Activated naive CD8-positive, alpha-beta T cell treated with anti-CD3 and anti-CD28 coated beads, Interleukin-2, amount 10 ng/mL, durations not matched to agents 7 days and 5 days (primary cell): ENCODE measurements at places on chromosomes 3 and 15. TPM values are rescaled to one million over a fixed set of nuclear protein-coding genes. Genes with fewer than 3 reads are reported as not detected.

The KLF13 gene
- total RNA-seq, result 252 TPM

DNA sequence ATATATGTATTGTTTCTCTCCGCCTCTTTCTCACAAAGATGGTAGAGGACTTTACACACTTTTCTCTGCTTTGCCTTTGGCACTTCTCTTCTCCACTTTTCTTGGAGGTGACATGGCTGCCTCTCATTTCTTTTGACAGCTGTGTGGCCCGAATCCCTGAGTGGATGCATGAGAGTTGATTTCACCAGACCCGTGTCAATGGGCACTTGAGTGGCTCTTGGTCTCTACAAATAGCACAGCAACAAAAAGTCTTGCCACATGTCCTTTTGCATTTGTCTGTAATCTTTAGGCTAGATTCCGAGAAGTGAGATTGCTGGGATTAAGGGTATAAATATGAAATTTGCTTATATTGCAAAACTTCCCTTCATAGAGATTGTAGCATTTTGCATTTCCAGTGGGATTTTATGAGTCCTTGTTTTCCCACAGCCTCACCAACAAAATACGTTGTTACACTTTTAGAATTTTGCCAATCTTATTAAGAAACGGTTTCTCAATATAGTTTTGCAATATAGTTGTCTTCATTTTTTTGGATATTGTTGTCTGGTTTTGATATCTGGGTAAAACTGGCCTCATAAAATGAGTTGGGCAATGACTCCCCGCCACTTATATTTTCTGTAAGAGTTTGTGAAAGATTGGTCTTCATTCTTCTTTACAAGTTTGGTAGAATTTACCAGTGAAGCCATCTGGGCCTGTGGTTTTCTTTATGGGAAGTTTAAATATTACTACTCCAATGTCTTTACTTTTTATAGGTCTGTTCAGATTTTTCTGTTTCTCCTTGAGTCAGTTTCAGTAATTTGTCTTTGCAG is 5.2 kb upstream of the TRPM1 start:
- DNase-seq, result no peak
- H3K36me3 ChIP-seq, result no peaks in the 10 kb centered on the region
- H3K27me3 ChIP-seq, result peaks cover 4% of the 10 kb centered on the region

DNA sequence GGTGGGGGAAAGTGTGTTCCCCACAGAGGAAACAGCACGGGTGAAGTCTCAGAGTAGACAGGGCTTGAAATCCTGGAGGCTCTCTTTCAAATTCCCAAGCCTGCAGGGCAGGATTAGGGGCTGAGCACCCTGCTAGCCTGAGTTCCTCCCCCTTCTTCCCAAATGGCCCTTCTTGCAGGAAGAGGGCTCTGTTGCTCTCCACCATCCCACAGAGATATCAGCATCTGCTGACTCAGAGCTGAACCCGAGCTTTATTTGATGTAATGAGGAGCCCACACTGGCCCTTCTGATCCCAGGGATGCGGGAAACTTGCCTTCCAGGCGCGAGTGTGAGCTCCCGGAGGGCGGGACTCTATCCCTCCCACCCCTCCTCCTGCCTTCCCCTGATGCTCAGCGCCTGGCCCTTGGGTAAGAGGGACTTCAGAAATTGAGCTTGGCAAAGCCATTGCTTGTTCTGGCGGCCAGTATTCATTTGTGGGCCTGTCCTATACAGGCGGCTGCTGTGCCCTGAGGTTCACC is 1.4 kb upstream of the STRA6 start:
- no peak overlapping the region for H3K4me3 ChIP-seq
- H3K4me1 ChIP-seq, result peaks cover 12% of the 10 kb centered on the region
- DNase-seq, result no peak
- H3K27ac ChIP-seq, result no peak overlapping the region

- H3K4me1 ChIP-seq, result no peaks in the 10 kb centered on the region
- H3K27me3 ChIP-seq, result no peaks in the 10 kb centered on the region
- DNase-seq, result no peak
- no peak overlapping the region for H3K4me3 ChIP-seq
Observed at GRCh38 chr3:175743733-175744400, 884.7 kb downstream of the NAALADL2 start.

DNA sequence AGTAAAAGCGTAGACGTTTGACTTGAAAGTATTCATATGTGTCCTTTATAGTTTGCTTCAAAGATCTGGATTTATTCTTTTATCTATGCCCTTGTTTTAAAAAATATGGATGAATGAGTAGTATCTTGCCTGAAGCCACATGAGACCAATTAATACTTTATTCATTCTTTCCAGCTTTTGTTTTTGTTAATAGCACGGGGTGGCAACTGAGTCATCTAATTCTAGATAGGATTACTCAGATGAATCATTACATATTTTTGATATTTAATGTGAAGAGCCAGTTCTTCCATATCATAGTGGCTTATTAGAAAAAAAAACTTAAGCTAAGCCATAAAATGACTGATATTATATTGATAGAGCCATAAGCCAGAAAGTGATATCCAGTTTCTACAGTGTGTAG is 121.9 kb downstream of the BBX start:
- peaks cover 17% of the 10 kb centered on the region for H3K36me3 ChIP-seq
- no peak overlapping the region for H3K27ac ChIP-seq
- no peak for DNase-seq

DNA sequence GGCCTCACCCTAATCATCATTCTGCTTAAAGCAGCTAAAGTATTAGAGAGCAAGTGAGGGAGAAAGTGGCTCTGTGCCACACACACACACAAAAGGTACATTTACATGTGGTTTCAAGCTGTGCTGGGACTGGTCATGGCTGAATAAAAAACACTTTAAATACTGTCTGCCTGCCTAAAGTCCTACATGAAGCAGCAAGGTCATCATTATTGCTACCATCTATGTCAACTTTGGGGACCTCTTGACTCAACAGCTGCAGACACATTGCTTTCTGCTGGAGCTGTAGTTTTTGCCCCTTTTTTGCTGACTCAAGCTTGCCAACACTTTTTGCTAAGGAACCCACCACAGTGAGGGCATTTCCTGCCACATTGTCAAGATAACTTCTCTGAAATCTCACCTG is 1237.9 kb downstream of the ROBO2 start:
- H3K27me3 ChIP-seq, result no peaks in the 10 kb centered on the region
- no peak overlapping the region for H3K27ac ChIP-seq
- no peaks in the 10 kb centered on the region for H3K4me1 ChIP-seq
- no peak for DNase-seq
- H3K36me3 ChIP-seq, result no peaks in the 10 kb centered on the region

The ACTRT3 gene
- total RNA-seq, result 0.28 TPM

The GABRR3 gene
- total RNA-seq, result not detected

DNA sequence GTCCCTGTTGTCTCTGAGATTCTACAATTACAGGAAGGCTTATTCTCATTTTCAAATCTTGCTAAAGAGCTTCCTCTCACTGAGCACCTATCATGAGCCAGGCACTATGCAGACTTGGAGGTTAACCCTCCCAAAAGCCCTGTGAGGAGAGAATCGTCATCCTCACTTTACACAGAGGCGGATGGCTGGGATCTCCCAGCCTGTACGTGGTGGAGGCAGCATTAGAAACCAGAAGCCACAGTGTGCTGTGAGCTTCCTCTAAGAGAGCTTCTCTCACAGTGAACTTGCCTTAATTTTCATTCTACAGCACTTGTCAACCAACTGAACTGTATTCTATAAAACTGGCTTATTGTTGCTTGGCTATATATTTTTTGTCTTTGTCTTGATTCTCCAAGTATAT is 6.1 kb upstream of the DGKG start:
- no peak overlapping the region for H3K4me3 ChIP-seq
- no peak overlapping the region for H3K27ac ChIP-seq
- DNase-seq, result no peak
- peaks cover 29% of the 10 kb centered on the region for H3K27me3 ChIP-seq
